ENCODE measurements at places on chromosomes 2 and 18.
A peak's percentile ranks its signal among the peaks of the same experiment; 100 is the strongest.

GRCh38 chr2:239927424-239927981, 97.6 kb downstream of the NDUFA10 start:
- peak; percentile 33 for DNase-seq

- no peak for DNase-seq
Observed at GRCh38 chr18:24600076-24600654, 139.7 kb downstream of the HRH4 start.

DNA sequence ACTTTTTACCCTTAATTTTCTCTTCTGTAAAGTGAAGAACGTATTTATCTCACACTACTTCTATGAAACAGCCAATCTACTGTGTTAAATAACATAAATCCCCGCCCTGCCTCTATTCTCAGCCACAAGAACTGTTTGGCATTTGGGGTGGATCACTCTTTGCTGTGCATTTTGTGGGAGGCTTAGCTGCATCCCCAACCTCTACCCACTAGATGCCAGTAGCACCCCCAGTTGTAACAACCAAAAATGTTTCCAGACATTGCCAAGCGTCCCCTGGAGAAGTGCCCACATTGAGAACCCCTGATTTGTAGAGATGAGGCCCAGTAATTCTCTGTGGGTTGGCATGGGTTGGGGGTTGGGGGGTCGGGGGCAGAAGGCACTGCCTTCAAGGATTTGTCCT, 94.7 kb upstream of the BOD1L2 start:
- DNase-seq: no peak

DNA sequence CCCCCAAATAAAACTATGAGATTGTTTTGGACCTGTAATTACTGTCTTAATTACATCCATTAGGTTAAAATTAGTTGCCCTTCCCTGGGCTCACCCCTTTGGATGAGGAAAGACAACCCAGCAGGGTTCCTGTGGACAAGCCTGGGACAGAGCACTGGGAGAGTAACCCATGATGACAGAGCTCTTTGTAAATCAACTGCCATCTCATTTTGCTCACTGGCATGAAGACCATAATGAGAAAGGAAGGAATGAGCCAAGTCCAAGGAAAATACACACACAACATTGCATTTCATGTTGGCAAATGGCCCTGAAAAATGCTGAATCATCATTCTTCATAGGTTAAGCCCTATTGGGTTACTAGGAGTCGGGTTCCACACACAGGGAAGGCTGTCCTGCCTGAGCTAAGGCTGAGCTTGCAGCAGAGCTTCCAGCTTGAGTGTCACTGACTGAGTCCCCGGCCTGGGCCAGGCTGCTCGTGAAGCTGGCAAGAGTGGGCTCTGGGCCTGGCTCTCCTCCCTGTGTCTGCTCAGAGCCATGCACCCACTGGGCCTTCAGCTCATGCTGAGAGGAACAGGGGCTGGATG, 94.1 kb upstream of the ACAA2 start:
- DNase-seq: no peak

DNA sequence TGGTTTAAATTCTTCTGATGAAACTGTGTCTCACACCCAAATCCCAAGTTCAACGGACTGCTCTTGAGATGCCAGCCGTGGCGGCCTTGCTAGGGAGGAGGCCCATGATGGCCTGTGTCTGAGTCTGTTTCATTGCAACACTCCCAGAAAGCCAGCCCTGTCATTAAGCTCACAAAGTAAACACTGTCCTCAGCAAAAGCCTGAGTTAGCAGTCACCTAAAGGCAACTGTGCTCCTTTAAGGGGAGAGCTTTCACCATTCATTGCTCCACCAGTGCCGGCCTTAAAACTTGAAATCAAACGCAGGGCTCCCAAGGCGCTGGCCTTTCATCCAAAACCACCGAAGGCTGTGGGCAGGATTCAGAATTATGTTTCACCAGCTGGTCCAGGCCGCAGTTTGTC, 42.5 kb upstream of the PPP1CB start:
- DNase-seq: no peak

- DNase-seq: no peak
Observed at GRCh38 chr2:104848526-104848925, 5.4 kb upstream of the POU3F3 start.

DNA sequence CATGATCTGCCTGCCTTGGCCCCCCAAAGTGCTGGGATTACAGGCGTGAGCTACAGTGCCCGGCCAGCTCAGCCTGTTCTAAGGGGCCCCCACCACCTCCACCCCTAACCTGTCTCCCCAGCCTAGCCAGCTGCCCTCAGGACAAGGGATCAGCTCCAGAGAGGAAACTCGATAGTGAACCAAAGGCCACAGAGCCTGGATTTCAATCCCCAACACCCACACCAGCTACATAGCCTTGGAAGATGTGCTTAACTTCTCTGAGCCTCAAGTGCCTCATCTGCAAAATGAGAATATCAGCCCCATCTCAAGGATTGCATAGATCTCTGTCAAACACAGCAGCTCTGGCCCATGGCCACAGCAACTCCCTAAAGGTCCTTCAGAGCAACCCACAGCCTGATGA, 32.0 kb downstream of the BIN1 start:
- no peak for DNase-seq

DNA sequence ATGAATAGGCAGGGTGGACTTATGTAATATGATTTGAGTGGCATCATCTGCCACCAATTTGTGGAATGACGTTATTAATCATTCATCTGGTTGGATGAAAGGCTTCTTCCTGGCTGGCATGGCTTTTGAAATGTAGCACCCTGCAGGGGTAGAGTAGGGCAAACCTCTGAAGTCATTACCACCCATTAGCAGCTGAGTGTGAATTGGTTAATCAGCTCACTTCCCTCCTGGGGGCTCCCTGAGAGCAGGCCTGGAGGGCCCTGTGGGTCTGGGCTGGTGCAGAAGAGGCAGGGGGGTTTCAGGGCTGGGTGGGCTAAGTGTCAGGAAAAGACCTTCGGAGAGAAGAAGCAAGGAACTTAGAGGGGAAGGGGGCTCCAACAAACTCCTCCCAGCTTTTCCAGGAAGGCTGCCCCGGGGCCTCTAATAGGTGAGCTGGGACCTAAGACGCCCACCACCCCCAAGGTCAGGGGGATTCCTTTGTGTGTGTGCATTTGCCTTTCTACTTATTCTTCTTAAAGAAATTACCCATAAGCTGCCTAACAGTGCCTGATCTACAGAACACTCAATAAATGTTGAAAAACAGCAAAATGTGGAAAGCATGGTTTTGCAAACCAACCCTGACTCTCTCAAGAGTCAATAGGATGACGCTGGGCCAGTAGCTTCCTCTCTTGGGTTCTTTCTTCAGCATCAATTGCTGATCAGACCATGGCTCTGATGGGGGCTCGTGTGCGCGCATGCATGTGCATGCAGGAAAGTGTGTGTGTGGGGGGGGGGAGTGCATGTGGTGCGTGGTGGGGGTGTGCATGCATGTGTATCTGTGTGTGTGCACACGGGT, 49.7 kb upstream of the ZNF516 start:
- DNase-seq: peak; percentile 57

DNA sequence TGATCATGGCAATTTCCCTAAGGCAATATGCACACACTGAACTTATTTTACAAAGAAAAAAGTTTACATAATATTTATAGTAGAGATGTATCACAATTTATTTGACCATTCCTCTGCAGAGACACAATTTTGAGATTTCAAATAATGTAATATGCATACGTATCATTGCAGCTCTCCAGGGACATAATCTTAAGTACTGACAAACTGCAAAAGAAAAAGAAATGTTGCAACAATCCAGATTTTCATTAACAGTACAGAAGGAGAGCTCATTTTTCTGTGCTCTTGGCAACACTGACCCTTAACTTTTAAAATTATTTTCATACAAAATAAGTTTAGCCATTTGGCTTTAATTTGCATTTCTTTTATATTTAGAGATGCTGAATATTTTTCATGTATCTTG, 710.2 kb upstream of the SLC39A10 start:
- no peak for DNase-seq

Data from ELF-1 (cell line).